Retinal pigment epithelial cell (primary cell): ENCODE measurements at places on chromosomes 16 and 17.

GRCh38 chr17:82012261-82012639 lies 10.4 kb downstream of the CENPX start:
- no peak for DNase-seq

DNA sequence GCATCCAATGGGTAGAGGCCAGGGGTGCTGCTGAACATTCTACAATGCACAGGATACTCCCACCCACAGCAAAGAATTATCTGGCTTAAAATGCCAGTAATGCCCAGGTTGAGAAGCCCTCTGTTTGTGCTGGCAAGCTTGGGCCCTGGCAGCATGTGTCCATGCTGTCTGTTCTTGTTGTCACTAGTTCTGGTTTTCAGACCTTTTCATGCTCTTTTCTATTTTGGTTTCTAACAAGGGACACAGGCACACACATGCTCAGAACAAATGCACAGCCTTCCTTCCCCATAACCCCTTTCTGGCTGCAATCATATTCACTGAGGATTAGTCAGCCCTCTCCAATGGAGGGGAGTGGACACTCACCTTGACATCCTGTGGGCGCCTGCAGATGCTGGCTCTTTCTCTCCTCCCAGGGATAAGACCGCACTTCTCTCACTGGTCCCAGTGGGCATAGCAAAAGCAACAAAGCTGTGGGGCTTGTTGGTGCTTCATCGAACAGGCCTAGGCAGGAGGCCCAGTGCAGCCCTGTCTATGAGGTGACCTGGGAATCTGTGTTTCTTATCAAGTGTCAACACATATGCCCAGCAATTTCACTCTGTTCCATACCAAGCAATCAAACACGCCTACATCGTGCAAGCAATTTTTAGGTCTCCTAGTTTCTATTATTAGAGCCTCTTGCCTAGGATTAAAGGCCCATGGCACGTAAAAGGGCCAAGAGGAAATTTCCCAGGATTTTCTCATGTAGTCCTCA lies 271.1 kb upstream of the CCL2 start:
- DNase-seq = no peak

DNA sequence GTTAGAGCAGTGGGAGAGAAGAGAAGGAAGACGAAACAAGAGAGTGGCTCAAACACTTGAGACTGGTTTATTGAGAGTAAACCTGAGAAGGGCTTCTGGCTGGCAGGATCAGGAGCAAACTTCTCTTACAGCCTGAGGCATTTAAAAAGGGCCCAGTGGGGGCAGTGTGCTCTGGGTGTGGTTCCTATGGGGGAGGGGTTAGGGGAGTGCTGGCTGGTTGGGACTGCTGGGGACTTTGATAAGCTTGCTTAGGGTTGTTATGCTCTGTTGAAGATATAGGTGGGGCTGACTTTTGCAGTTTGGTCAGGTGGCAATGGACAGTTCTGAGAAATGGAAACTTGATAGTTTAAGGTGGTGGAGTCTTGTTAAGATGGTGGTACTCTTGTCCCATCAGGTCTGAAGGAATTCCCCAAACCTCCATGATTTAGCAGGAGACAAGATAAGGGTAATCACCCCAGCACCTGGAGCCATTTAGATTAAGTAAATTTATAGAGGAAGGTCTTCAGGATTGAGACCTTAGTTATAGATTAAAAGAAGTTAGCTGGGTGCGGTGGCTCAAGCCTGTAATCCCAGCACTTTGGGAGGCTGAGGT lies 79.3 kb downstream of the EMP2 start:
- DNase-seq = no peak

- DNase-seq = no peak
Measured at GRCh38 chr17:62631936-62632924, 4.8 kb downstream of the MRC2 start.

- DNase-seq = no peak
Measured at GRCh38 chr16:17372386-17372785, 98.4 kb downstream of the XYLT1 start.
